Smooth muscle cell of bladder (primary cell): ENCODE measurements at places on chromosomes 4 and X. TPM values are rescaled to one million over a fixed set of nuclear protein-coding genes. Genes with fewer than 3 reads are reported as not detected.

The SPANXA1 gene
- total RNA-seq = 0.28 TPM in 1 of 2 replicates, not detected in the other

The DRD5 gene
- total RNA-seq = not detected in 2 replicates

The VCX3B gene
- not detected in 2 replicates for total RNA-seq

The ANTXR2 gene
- total RNA-seq = 89.5 and 183 TPM in 2 replicates

The CSN3 gene
- not detected in 2 replicates for total RNA-seq

The SYP gene
- total RNA-seq = 0.14 and 0.18 TPM in 2 replicates

The CNGA1 gene
- total RNA-seq = not detected in 2 replicates

The FAM3A gene
- total RNA-seq = 32.1 and 41.6 TPM in 2 replicates

The CCNB3 gene
- total RNA-seq = under 0.01 and 0.09 TPM in 2 replicates

The SPARCL1 gene
- under 0.01 and 0.18 TPM in 2 replicates for total RNA-seq

The FATE1 gene
- 0.09 TPM in 1 of 2 replicates, not detected in the other for total RNA-seq

The GATA1 gene
- not detected in 2 replicates for total RNA-seq

The WDR17 gene
- 1.5 and 1.6 TPM in 2 replicates for total RNA-seq

The RASL11B gene
- 0.28 and 1.1 TPM in 2 replicates for total RNA-seq

The TCEAL4 gene
- 43.1 and 53.1 TPM in 2 replicates for total RNA-seq

The UGT2B10 gene
- total RNA-seq = not detected in 2 replicates

The ARSJ gene
- total RNA-seq = 21.3 and 22.9 TPM in 2 replicates
